ENCODE measurements at places on chromosomes 2 and 18. TPM values are rescaled to one million over a fixed set of nuclear protein-coding genes. Genes with fewer than 3 reads are reported as not detected.

Gene IGFBP2
- 0.70 TPM for polyA plus RNA-seq

Gene TMEM198
- 0.44 TPM for polyA plus RNA-seq

- DNase-seq: no peak
These were observed 467.9 kb upstream of the SYT4 start for GRCh38 chr18:43744960-43745745.

Gene ANAPC1
- polyA plus RNA-seq: 20.8 TPM

Gene STEAP3
- 0.83 TPM for polyA plus RNA-seq

Measured in immature natural killer cell (primary cell).